ENCODE measurements at places on chromosomes 6 and 20.

- H3K27ac ChIP-seq, result no peak overlapping the region
- H3K36me3 ChIP-seq, result no peaks in the 10 kb centered on the region
- H3K4me1 ChIP-seq, result peaks cover 9% of the 10 kb centered on the region
These were observed 24.3 kb upstream of the TAB2 start for GRCh38 chr6:149293244-149293643.

DNA sequence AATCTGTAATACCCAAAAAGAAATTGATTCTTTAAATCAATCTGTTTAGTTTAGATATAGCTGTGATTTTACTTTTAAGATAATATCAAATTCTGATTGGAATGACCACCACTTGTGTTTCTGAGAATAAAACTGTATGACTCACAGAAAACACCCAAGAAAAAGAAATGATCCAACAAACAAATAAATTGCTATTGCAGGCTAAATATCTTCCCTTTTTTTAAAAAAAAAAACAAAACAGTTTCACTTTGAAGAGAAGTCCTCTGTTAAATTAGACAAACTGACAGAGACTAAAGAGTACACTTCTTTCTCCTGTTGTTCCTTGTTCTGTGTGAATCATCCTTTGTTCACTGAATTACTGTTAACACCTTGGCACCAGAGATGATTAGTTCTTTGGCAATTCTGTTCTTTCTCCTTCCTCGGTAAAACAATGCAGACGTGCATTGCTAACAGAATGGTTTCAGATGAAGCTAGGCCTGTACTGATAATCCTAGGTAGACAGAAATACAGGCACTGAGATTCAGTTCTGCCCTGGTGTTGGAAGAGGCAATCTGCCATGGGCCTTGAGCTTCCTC, 895.2 kb upstream of the CITED2 start:
- no peak for DNase-seq
- no peak overlapping the region for H3K27ac ChIP-seq
- no peaks in the 10 kb centered on the region for H3K4me1 ChIP-seq
- H3K27me3 ChIP-seq, result no peaks in the 10 kb centered on the region
- no peak overlapping the region for H3K4me3 ChIP-seq

- no peak overlapping the region for H3K27ac ChIP-seq
- no peaks in the 10 kb centered on the region for H3K4me1 ChIP-seq
- no peak overlapping the region for H3K4me3 ChIP-seq
These were observed 20.8 kb upstream of the BMP5 start for GRCh38 chr6:55895972-55896730.

- H3K36me3 ChIP-seq, result no peaks in the 10 kb centered on the region
- no peaks in the 10 kb centered on the region for H3K27me3 ChIP-seq
- DNase-seq, result no peak
These were observed 249.3 kb downstream of the TBX18 start for GRCh38 chr6:84515067-84515466.

GRCh38 chr6:60991427-60992028, 1294.5 kb downstream of the KHDRBS2 start:
- DNase-seq, result no peak
- H3K27me3 ChIP-seq, result no peaks in the 10 kb centered on the region
- H3K4me3 ChIP-seq, result no peak overlapping the region
- H3K4me1 ChIP-seq, result no peaks in the 10 kb centered on the region
- H3K36me3 ChIP-seq, result no peaks in the 10 kb centered on the region
- H3K27ac ChIP-seq, result no peak overlapping the region
